ENCODE measurements at places on chromosomes 7 and 10.

DNA sequence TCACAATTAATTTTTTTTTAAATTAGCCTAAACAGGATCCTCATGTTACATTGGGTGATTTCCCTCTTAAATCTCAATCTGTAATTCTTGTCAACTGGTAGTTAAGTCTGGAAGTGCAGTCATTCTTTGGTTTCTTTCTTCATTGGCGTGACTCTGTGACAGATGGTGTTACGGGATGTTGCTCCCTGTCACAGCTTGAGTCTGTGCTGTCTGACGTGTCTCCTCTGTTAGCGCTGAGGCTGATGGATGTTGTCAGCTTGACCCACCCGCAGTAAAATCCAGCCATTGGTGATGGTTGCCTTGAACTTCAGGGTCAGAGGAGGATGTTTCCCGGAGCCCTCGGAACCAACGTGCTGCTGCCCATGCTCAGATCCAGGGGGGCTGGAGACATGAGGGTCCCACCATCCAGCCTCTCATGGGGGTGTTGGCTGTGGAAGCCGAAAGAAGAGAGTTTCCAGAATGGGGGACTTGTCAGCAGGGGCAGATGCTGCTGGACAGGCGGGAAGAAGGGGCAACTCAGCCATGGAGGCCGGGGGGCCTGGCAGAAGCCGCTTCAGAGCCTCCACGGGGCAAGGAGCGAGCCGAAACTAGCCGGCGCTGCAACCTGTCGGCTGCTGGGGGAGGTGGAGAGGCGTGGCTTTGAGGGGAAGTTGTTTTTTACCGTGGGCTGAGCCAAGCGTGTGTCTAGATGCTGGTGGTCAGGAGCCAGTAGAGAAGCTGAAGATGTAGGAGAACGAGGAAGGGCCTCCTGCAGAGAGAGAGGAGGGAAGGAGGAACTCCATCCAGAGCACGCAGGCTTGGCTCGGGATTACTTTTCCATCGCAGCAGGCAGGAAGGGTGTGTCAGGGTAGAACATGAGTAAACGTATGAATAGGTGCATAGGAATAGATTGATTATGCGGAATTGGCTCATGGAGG lies 3.5 kb downstream of the SUN1 start:
- DNase-seq, result no peak

DNA sequence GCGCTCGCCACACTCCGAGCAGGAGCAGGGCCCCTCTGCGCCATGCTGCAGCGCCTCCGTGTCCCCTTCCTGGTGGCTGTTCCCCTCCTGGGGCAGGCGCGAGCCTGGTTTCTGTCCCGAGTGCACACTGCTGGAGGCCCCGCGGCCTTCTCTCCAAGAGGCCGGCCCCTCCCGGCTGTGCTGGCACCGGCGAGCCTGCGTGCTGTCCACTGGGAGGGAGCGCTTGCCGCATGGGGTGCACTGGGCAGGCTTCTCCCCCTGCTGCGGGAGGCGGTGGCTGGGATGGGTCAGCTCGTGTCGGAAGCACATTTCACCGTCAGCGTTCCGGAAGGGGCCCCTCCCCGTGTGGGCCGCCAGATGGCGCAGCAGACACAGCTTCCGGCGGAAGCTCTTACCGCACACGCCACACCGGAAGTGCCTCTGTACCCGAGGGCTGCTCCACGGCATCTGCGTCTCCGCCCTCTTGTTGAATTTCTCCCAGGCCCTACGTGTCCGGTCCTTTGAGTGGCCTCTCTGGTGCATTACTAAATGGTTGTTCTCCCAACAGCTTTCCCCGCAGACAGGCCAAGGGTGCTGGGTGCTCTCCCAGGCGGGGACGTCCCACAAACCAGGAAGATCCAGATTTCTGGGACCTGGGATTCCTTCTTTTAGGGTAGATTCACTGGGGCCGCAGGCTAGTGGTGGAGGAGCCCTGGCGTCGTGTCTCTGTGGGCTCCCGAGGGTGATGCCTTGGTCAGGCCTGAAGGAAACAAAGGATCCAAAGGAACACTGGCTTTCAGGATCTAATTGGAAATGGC lies 18.7 kb downstream of the ZNF786 start:
- DNase-seq, result no peak

- DNase-seq, result no peak
Measured at GRCh38 chr7:137916980-137917645, 70.3 kb upstream of the DGKI start.

DNA sequence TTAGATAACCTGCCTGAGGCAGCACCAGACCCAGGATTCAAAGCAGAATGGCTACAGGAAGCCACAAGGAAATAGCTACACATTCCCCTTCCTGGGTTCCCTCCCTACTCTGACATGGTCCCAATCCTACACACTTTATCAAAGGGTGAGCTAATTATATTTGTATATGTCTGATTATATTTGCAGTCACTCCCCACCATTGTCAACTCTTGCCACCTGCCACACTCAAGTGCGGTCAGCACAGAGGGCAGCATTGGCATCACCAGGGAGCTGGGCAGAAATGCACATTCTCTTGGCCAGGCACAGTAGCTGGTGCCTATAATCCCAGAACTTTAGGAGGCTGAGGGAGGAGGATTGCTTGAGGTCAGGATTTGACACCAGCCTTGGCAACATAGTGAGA lies 114.1 kb upstream of the PDLIM1 start:
- no peak for DNase-seq

DNA sequence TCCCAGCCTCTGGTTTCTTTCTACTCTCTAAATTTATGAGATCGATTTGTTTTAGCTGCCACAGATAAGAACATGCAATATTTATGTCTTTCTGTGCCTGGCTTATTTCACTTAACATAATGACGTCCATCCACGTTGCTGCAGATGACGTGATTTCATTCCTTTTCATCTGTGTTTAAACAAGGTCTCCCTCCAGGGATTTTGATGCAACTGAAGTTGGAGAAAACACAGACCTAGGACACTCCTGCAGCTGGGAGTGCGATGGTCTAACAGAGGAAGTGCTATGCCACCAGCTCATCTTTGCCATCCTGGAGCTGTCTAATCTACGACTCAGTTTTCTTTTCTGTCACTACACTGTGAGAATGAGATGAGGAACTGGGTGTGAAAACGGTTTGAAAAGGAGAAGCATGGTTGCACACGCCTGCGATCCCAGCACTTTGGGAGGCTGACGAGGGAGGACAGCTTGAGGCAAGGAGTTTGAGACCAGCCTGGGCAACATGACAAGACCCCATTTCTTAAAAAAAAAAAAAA lies 1.5 kb upstream of the KCTD7 start:
- no peak for DNase-seq

GRCh38 chr7:33596686-33597085 lies 308.7 kb upstream of the BMPER start:
- DNase-seq, result no peak

- no peak for DNase-seq
Measured at GRCh38 chr7:152850420-152850819, 90.9 kb downstream of the ACTR3B start.

- no peak for DNase-seq
Measured at GRCh38 chr10:24120646-24121045, 88.3 kb upstream of the KIAA1217 start.

- peak; percentile 66 for DNase-seq
Measured at GRCh38 chr10:15209827-15210509, 41.5 kb upstream of the NMT2 start.

DNA sequence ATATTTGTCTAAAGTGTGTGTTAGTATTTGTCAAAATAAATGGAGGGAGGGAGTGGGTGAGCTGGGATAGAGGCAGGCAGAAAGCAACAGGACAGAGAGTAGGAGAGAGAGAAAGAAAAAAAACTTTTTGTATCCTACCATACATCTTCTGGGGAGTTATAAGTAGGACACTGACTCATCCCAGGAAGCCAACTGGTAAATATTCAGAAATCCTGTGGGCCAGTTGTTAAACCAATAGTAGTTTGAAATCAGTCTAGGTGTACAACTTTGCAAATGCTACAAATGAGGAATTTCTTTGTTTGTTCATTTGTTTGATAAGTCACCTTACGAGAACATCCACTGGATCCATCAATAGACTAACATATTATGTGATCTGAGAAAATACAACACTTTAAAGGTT lies 980.9 kb downstream of the GATA3 start:
- no peak for DNase-seq

Data from stimulated activated CD4-positive, alpha-beta T cell treated with anti-CD3 and anti-CD28 coated beads, Interleukin-1b, Interleukin-23, amount 100 ng/mL, for 1 hour (primary cell).